ENCODE measurements at places on chromosomes 4 and X.

GRCh38 chr4:6633091-6633906 lies 7.2 kb upstream of the MRFAP1 start:
- DNase-seq, result no peak

DNA sequence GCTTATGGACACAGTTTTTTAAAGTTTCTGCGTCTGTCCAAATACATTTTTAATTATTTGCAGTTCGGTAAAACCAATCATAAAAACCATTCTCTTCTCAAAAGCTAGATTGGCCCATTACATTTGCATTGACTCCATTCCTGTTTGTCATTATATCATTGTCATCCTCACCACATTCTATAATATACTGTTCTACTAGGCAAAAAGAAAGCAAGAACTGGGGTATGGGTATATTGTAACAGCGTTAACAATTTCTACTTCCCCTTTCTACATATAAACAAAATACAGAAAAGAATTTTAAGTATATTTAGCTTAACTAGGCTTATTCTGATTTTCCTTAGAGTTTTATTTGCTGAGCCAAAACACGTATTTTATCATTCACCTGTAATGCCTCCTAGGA lies 91.8 kb downstream of the RAP1GDS1 start:
- no peak for DNase-seq

GRCh38 chr4:29908276-29908675 lies 811.9 kb upstream of the PCDH7 start:
- DNase-seq, result no peak

GRCh38 chr4:95821867-95822266 lies 18.0 kb upstream of the PDHA2 start:
- DNase-seq, result no peak

DNA sequence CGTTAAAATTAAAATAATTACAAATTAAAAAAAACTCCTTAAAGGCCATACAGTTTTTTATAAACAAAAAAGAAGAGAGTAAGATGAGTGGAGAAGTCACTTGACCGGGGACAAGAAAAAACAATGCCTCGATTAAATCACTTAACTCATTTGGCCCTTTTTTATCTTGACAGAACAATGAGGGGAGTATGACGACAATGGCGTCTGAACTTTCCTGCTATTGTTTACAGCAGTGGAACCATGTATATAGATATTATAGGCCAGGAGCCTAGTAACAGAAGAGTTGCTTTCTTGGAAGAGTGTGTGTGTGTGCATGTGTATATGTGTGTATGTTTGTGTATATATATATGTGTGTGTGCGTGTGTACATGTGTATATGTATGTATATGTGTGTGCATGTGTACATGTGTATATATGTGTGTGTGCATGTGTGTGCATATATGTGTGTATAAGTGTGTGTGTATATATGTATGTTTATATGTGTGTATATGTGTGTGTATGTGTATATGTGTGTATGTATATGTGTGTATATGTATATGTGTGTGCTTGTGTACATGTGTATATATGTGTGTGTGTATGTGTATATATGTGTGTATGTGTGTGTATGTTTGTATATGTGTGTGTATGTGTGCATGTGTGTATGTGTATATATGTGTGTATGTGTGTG lies 153.4 kb upstream of the FAT1 start:
- DNase-seq, result no peak
